ENCODE measurements at places on chromosomes 11 and 22. TPM values are rescaled to one million over a fixed set of nuclear protein-coding genes. Genes with fewer than 3 reads are reported as not detected.

The SLC43A3 gene
- total RNA-seq: 61.6 TPM

The CNGA4 gene
- 0.17 TPM for total RNA-seq

The TSPAN18 gene
- total RNA-seq: 0.26 TPM

The MRPL49 gene
- 70.8 TPM for total RNA-seq

The RFPL3 gene
- not detected for total RNA-seq

The CRYAB gene
- total RNA-seq: 51.2 TPM

DNA sequence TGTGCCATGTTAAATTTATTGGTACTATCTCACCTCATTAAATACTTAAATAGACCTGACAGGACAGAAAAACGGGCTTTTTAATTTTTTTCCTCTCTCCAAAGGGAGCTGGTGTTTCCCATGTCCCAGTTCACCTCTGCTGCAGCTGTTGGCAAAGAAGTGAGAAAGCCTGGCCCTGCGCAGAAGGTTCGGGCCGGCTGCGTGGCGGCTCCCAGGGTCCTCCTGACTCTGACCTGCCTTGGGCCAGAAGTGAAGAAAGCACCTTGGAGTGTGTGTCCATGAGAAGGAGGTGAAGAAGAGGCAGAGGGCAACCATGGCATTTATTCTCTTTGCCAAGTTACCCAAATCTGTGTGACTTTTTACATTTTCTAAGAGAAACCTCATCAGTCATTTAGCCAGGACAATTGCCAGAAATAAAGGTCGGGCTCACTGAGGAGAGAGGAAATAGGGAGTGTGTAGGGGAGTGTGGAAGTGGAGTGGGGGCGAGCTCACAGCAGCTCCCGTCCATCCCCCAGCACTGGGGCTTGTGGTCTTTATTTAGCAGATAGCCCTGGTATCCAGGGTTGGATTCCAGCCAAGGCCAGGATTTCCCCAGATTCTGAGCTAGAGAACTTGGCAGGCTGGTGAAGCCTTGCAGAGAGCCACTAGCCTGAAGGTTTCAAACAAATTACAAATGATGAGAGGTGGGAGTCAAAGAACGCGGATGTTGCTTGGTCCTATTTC, 102.4 kb upstream of the CADM1 start:
- DNase-seq: peak; percentile 42

- no peak for DNase-seq
These were observed 9.8 kb downstream of the RELT start for GRCh38 chr11:73386016-73386415.

GRCh38 chr11:18720808-18721560, 5.0 kb downstream of the IGSF22 start:
- DNase-seq: peak; percentile 57

- no peak for DNase-seq
These were observed 76.0 kb downstream of the SC5D start for GRCh38 chr11:121368364-121369240.

DNA sequence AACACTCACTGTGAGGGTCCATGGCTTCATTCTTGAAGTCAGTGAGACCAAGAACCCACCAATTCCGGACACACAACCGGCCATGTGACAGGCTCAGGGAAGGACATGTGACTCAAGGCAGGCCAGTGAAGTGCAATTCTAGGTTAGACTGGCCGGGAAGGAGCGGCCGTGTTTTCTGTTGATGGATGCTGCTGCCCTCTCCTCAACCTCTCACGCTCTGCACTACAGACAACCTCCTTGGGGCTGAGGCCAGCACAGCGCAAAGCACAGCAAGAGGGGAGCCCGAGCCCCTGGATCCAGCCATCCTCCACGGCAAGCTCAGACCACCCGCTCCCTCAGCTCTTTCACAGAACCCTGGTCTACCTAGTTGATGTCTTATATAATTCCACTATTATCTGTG, 2.8 kb downstream of the NUDT8 start:
- no peak for DNase-seq

DNA sequence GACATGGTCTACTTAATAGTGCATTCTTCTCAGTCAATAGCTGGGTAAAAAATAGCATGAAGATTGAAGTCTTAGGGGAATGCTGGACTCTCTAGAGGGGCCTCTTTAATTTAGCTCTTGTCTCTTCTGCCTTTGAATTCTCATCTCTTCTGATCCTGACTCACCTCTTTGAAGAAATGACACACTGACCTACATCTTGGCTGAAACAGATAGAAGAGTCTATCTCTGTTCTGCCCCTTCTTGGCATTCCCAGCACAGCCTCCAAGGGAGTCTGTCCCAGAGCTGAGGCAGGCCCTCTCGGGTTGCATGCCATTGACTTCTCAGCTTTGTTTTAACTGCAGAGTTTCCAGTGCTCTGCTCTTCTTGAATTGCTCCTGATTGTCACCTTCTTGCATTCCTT, 55.7 kb downstream of the PTPRJ start:
- no peak for DNase-seq

DNA sequence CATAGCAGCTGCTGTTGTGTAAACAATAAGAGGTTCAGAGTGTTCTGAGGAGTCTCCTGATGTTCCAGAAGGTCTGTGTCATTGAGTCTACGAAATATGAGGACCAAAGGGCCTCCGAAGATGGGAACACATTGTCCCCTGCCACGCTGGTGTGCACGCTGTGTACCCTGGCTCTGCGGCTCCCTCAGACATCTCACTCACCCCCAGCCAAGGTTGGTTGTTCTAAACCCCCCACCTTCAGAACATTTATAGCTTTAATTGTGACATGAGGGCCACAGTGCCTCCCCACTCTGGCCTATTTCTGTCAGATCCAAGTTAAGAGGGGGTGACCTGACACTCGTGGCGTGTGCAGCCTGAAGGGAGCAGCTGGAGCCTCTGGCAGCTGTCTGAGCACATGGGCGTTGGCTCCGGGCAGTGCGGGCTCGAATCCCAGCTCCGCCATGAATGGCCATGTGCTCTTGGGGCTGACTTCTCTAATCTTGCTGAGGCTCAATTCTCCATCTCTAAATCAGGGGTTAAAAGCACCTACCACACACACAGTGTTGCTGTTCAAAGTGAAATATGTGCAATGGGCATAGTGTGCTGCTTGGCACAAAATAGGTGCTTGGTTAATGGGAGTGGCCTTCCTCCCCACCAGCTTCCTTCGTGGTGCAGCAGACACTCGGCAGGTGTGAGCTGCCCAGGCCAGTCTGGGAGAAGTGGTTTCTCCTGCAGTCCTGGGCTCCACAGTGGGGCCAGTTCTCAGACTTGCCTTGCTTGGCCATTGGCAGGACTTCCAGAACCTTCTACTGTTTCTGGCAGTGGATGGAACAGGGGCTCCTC, 39.7 kb upstream of the MICAL2 start:
- peak; percentile 69 for DNase-seq

DNA sequence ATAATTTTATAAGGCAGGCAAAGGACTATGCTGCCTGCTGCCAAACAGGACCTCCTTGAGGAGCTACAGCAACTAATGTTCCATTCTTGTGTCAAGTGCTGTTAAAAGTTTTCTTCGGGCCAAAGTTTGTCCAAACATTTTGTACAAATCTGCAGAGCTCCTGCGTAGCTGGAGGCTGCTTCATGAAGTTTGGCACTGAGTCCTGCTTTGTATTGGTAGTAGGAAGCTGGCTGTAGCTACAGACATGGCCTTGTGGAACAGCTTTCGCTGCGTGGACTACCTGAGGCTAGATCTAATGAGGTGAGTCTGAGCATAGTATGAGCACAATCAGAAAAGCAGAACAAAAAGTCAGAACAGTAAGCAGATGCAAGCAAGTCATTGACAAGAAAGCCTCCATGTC, 528.1 kb downstream of the DLG2 start:
- DNase-seq: peak; percentile 6

- peak; percentile 44 for DNase-seq
These were observed 50.5 kb upstream of the POU2AF2 start for GRCh38 chr11:111194860-111195568.

GRCh38 chr11:123246749-123247495, 51.9 kb upstream of the CLMP start:
- peak; percentile 64 for DNase-seq

DNA sequence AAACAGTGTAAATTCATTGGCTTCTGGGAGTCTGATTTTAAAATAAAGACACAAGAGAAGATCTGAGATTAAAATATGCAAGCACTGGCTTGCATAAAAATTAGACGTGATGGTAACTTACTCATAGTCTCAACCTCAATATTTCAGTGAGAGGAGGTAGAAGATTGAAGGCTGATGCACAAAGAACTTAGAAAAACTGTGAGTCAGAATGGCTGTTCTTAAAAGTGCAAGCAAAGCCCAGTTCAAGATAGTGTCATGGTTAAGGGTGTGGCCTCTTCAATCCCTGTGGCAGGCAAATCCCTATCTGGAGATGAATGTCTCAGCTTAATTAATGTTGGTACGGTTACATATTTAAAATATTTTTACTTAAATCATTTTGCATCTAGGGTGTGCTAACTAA, 33.6 kb upstream of the FIBIN start:
- DNase-seq: no peak

DNA sequence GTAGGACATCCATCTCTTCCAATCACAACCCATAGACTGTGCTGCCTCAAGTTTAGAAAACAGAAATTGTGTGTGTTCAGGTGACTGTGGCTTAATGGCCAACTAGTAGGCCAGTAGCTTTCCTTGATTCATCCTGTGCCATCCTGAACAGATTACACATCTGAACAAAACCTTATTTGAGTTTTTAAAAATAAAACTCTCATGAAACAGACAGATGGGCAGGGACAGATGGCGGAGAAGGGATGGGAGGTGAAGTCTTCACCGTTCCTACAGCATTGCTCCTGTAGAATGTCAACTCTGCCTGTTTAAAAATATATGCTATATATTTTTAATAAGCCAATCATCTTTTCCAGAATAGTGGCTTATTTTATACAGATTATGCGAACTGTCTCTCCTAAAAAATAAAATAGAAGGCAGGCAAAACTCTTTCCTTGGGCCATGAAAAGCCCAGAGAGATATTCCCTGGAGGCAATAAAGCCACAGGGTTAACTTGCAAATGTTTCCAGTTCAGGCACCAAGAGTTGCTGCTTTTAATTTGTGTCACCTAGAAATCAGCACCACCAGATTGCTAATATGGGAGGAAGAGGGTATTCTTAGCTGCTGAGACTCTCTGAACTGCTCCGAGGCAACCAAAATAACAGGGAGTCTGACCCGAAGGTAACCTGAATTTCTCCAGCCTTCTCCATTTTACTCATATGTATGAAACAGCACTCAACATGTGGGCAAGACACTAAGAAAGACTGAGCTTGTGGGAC, 861.2 kb downstream of the OPCML start:
- DNase-seq: no peak

GRCh38 chr22:30234786-30235470, 11.6 kb downstream of the LIF start:
- DNase-seq: peak; percentile 70

DNA sequence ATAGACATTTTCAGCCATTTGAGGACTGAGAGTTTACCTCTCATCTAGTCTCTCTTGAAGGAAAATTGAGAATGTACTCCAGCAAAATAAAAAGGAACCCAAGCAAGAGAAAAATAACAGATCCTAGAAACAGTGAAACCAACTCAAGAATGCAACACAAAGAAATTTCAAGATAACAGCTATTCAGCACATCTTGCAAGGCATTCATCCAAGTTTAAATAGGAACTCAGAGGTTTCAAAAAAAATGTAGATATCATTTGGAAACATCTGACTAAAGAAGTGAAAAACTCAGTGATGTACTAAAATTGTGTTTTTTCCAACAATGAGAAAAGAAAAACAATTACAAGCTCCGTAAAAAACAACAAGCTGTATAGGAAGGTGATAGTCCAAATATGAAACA, 76.4 kb downstream of the TMEM135 start:
- DNase-seq: peak; percentile 59

GRCh38 chr22:21832291-21833290, 34.9 kb downstream of the MAPK1 start:
- DNase-seq: no peak

- DNase-seq: peak; percentile 95
These were observed 41.1 kb downstream of the LIF start for GRCh38 chr22:30205281-30206115.

GRCh38 chr11:64608636-64609035, 17.6 kb downstream of the SLC22A12 start:
- DNase-seq: no peak

- no peak for DNase-seq
These were observed 35.4 kb downstream of the PKNOX2 start for GRCh38 chr11:125199915-125200314.
